ENCODE measurements at places on chromosomes 13 and 19.

DNA sequence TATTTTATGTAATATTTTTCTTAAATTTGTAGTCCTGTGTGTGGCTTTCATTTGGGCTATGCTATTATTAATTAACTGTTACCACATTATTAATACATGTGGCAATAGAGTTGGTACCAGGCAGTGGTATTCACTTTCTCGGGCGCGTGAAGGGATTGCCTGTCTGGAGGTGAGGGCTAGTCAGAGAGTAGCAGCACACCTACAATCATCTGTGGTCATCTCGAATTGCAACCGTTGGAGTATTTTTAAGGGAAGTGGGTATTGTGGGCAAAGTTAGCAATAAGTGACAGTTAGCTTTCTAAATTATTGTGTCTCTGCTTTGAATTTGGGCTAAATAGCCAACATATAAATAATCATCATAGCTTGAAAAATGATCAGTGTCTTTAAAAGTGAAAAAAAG is 20.0 kb upstream of the GPR18 start:
- DNase-seq: no peak

DNA sequence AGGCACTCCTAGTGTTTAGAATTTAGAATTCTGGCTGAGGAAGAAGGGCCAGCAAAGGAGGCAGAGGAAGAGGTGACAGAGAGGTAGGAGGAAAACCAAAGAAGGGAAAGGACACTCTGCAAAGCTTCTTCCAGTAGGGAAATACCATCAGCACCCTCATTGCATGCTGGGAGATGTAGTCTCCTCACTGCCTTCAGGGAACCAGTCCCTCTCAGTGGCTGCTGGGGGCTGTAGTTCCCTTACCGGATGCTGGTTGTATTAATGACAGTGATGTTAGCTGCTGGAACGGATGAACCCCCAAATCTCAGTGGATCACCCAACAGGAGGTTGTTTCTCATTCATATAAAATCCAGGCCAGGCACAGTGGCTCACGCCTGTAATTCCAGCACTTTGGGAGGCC is 10.1 kb downstream of the GRIN2D start:
- peak; percentile 76 for DNase-seq

GRCh38 chr13:24176351-24177101 is 16.0 kb downstream of the SPATA13 start:
- DNase-seq: no peak

- no peak for DNase-seq
These were observed 45.8 kb downstream of the SOX1 start for GRCh38 chr13:112112534-112113276.

DNA sequence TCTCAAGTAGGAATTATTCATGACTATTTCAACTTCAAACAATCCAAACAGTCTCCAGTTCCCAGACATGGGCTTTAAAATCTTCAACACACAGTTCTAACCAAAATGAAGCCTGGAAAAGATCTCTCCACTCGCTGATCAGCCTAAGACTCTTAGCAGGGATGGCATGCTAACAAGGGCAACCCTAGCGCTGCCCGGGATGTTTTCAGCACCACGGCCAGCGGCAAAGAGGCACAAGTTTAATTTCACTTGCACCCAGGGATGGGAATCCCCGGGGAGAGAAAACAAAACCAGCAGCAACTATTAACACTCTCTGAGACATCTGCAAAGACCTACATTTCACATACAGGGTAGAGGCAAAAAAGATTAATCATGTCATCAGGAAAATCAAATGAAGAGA is 43.0 kb downstream of the CACNA1A start:
- peak; percentile 13 for DNase-seq

DNA sequence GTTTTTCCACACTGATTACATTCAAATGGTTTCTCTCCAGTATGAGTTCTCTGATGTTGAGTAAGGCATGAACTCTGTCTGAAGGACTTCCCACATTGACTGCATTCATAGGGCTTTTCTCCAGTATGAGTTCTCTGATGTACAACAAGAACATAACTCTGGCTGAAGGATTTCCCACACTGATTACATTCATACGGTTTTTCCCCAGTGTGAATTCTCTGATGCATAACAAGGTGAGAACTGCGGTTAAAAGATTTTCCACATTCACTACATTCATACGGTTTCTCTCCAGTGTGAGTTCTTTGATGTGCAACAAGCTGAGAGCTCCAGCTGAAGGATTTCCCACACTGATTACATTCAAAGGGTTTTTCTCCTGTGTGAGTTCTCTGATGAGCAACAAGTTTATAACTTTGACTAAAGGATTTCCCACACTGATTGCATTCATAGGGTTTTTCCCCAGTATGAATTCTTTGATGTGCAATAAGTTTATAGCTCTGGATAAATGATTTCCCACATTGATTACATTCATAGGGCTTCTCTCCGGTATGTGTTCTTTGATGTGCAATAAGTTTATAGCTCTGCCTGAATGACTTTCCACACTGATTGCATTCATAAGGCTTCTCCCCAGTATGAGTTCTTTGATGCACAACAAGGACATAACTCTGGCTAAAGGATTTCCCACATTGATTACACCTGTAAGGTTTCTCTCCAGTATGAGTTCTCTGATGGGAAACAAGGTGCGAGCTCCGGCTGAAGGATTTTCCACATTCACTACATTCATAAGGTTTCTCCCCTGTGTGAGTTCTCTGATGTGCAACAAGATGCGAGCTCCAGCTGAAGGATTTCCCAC is 23.5 kb downstream of the ZNF180 start:
- peak; percentile 47 for DNase-seq

GRCh38 chr19:55027472-55028337 is 10.4 kb downstream of the GP6 start:
- DNase-seq: no peak

DNA sequence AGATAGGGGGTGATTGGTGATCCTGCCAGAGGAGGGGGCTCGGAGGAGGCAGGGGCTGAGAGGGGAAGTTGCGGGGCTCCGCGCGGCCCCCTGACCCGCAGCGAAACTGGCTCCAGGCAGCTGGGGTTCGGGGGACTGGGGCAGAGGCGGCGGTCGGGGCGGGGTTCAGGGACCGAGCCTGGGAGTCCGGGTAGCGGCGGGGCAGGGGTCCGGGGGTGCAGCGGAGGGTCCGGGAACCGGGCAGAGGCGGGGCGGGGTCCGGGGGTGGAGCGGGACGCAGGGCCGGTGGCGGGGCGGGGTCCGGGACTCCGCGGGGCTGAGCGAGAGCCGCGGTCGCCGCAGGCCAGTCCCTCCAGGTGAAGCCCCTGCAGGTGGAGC is 1.2 kb downstream of the MADCAM1 start:
- DNase-seq: no peak

DNA sequence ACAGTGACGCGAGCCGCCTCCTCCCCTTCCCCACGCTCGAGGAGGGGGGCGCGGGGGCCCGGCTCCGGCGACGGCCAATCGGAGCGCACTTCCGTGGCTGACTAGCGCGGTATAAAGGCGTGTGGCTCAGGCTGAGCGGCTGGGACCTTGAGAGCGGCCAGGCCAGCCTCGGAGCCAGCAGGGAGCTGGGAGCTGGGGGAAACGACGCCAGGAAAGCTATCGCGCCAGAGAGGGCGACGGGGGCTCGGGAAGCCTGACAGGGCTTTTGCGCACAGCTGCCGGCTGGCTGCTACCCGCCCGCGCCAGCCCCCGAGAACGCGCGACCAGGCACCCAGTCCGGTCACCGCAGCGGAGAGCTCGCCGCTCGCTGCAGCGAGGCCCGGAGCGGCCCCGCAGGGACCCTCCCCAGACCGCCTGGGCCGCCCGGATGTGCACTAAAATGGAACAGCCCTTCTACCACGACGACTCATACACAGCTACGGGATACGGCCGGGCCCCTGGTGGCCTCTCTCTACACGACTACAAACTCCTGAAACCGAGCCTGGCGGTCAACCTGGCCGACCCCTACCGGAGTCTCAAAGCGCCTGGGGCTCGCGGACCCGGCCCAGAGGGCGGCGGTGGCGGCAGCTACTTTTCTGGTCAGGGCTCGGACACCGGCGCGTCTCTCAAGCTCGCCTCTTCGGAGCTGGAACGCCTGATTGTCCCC is at the start of gene JUNB:
Gene JUNB (plus strand): TSS at position 142 of the 706 bp plus-strand sequence. CDS start 286 bp downstream, at position 428.
- peak; percentile 97 for DNase-seq

DNA sequence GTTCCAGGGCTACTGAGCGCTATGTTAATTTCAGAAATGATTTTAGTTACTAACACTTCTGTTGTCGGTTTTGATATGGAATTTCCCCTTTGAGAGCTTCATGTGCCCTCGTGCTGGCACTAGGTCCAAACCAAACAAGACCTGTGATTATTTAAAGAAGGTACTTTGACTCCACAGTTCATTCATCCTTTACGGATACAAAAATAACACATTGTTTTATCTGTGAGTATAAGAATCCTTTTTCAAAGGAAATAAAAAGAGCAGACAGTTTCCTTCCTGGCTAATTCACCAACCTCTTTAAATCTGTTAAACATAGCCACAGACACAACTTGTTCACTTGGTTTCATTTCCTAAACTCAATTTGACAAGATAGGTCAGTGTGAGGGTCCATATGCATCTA is 141.2 kb downstream of the FLT1 start:
- DNase-seq: no peak

- DNase-seq: no peak
These were observed 199.6 kb downstream of the UQCRFS1 start for GRCh38 chr19:29013325-29013724.

DNA sequence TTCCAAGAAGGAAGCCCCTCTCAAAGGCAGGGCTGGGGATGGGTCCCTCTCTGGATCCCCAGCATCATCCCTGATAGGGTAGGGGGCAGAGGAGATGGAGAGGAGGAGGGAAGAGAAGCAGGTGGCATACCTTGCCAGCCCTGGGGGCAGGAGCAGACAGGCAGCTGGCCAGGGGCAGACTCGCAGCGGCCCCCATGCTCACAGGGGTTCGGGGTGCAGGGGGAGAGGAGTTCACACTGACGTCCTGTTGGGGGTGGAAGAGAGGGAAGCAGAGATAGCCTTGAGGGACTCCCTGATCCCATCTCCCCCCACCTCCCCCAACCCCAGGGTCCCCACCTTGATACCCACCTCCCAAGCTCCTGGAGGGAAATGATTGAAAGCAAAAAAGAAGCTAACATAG is 16.0 kb downstream of the NOTCH3 start:
- no peak for DNase-seq

DNA sequence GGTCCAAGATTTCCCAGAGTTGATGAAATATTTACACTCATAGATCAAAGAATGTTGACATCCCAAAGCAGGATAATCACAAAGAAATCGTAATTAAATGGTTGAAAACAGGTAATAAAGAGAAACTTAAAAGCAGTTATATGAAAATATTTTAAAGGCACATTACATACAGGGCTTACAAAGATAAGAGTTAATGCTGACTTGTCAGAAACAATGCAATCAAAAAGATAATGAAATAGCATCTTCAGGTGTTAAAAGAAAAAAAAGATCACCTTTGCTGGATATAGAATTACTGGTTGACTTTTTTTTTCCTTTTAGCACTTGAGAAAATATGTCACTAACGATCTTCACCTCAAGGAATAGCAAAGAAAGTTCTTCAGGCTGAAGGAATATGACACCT is 48.8 kb downstream of the KCTD15 start:
- DNase-seq: no peak

DNA sequence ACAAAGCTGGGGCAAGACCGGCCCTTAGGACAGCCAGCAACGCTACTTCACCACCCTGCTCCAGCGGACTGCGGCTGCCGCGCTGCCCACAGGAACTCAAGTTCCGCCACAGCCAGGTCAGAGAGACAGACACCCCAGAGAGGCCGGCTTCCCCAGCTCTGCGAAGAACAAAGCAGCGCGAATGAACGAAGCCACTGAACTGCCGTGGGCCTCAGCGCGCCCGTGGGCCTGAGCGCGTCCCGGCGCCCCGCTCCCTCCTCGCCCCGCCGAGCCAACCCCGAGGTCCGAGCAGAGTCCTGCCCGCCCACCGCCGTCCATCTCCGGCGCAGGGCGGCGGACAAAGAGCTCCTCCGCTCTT is 158.4 kb downstream of the RNF17 start:
- peak; percentile 62 for DNase-seq

- peak; percentile 94 for DNase-seq
These were observed at the start of gene ZNF582 for GRCh38 chr19:56393119-56394012. TSS of gene ZNF582 (minus strand) at chr19:56393534. CDS start at chr19:56391752, 1,782 bp downstream.

DNA sequence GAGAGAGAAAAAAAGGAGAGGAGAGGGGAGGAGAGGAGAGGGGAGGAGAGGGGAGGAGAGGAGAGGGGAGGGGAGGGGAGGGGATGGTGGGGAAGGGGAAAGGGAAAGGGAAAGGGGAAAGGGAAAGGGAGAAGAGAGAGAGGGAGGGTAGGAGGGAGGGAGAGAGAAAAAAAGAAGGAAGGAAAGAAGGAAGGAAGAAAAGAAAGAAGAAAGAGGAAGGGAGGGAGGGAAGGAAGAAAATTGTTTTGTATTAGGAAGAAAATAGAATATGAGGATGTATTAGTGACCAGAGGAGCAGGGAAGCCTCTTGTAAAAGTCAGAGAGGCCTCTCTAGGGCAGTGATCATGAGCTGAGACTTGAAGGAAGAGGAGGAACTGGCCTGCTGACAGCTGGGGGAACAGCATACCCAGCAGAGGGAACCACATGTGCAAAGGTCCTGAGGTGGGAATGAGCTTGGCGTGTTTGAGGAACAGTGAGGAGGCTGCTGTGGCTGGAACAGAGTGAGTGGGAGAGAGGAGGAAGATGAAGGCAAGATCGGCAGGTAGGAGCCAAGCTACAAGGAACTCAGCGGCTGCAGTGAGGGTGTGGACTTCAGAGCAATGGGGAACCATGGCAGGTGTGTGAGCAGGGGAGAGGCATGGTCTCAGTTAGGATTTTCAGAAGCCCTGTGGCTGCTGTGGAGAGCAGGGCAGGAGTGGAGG is 9.6 kb upstream of the KCNN1 start:
- no peak for DNase-seq

DNA sequence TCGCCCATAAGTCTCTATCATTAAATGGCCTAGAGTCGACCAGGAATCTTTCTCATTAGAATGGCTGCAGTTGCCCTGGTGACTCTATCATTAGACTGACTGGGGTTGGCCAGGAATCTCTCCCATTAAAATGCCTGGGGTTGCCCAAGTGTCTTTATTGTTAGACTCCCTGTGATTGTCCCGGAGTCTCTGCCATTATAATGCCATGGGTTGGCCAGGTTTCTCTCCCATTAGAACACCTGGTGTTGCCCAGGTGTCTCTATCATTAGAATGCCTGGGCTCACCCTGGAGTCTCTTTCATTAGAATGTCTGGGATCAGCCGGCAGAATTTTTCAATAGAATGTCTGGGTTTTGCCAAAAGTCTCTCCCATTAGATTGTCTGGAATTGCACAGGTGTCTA is 1459.3 kb downstream of the UQCRFS1 start:
- no peak for DNase-seq

- peak; percentile 73 for DNase-seq
These were observed 77.8 kb downstream of the TUBGCP3 start for GRCh38 chr13:112510002-112510780.

Measured in ELR (cell line).